Effector CD4-positive, alpha-beta T cell (primary cell): ENCODE measurements at places on chromosomes 11 and 22.

GRCh38 chr11:111797145-111797581 lies 31.0 kb upstream of the PPP2R1B start:
- DNase-seq, result no peak

GRCh38 chr11:34909955-34910354 lies 6.2 kb downstream of the APIP start:
- no peak for DNase-seq

DNA sequence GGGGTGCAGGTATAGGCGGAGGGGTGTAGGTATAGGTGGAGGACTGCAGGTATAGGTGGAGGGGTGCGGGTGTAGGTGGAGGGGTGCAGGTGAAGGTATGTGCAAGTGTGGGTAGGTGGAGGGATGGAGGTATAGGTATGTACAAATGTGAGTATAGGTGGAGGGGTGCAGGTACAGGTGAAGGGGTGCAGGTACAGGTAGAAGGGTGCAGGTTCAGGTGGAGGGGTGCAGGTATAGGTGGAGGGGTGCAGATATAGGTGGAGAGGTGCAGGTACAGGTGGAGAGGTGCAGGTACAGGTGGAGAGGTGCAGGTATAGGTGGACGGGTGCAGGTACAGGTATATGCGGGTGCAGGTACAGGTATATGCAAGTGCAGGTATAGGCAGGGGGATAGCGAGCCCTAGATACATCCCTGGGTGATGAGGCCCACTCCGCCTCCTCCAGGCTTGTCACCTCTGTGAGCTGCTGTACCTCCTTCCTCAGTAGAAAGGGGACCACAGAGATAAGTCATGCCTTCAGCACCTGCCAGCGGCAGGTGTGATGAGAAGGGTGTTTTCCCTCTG lies 17.2 kb downstream of the LINC01488 start:
- no peak for DNase-seq

- DNase-seq, result no peak
Observed at GRCh38 chr11:86675017-86675416, 2.6 kb upstream of the ME3 start.

DNA sequence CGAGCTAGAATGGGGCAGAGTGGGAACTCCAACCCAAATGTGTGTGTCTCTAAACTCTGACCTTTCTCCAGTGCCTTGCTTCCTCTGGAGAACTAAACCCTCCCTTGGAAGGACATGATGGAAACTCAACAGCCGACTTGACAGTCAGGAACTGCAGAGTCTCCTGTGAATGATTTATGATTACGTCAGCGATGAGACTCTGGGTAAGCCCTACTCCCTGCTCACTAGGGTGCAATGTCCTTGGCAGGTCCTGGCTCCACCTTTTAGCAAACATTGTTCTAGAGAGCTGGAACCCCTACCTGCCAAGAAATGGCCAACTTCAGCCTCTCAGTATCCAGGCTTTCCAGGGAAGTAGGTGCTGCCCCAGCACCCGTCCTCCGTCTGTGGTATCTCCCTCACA lies 96.1 kb upstream of the CD82 start:
- DNase-seq, result no peak

- no peak for DNase-seq
Observed at GRCh38 chr22:32281072-32281471, 25.9 kb upstream of the SLC5A4 start.

DNA sequence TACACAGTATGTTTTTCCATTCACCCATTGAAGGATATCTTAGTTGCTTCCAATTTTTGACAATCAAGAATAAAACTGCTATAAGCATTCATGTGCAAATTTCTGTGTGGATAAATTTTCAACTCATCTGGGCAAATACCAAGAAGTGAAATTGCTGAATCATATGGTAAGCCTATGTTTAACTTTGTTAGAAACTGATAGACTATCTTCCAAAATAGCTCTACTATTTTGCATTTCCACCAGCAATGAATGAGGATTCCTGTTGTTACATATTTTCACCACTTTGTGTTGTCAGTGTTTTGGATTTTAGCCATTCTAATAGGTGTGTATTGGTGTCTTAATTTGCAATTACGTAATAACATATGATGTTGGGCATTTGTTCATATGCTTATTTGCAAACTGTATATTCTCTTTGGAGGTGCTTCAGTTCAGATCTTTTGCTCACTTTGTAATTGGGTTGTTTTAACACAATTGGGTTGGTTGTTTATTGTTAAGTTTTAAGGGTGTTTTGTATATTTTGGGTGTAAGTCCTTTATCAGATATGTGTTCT lies 49.2 kb upstream of the FAM181B start:
- DNase-seq, result no peak

DNA sequence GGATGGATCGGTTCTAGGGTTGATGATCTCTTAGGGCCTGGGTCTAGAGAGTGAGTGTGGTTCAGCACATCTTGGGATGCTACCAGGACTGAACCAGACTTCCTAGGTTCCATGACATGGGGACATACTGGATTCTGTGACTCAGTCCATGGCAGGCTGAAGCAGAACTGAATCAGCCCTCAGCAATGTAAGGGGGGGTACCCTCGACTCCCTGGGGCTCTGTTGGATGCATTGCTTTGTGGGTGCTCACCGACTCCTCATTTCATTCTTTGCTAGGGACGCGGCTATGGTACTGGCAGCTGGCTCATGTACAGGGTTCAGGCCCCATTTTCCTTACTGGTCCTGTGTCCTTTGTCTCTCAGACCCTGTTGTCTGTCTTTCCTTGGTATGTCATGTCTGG lies 733 bp upstream of the GRAMD1B start:
- no peak for DNase-seq

GRCh38 chr11:2898366-2899079 lies 12.9 kb upstream of the CDKN1C start:
- DNase-seq, result peak; percentile 44

GRCh38 chr11:63687845-63688244 lies 6.5 kb downstream of the RTN3 start:
- no peak for DNase-seq

GRCh38 chr11:96180341-96180740 lies 162.7 kb downstream of the MAML2 start:
- no peak for DNase-seq

GRCh38 chr22:50283821-50284220 lies 13.6 kb upstream of the MAPK11 start:
- DNase-seq, result no peak

DNA sequence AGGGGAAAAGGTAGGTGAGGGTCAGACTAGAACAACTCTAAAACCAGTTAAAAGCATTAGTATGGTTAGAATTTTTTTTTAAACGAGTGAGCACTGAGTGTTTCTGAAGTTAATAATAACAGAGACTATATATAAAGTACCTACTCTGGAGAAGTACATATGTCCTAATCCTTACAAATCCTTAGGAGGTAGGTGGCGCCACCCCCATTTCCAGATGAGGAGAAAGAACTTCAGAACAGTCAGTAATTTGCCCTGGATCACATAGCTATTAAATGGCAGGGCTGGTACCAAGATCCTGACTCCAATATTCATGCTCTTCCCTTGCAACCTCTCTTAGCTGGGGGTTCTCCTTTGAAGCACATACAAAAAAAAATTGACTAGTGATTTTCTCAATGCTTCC lies 80.5 kb downstream of the CLPB start:
- DNase-seq, result no peak

GRCh38 chr11:14641801-14642200 lies 1.8 kb upstream of the PDE3B start:
- no peak for DNase-seq

DNA sequence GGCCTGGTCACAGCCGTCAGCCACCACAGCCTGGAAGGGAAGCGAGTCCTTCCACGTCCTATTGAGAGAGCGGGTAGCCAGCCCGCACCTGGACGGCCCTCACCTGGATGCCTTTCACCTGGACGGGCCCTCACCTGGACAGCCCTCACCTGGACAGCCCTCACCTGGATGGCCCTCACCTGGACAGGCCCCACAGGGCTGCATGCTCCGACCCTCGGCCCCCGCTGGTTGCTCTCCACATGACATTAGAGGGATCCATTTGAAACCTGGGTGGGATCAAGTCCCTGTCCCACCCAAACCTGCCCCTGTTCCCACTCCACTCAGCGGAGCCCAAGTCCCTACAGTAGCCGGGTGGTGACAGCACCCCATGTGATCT lies 3.7 kb downstream of the C1QTNF6 start:
- DNase-seq, result no peak

GRCh38 chr11:131025421-131026125 lies 109.3 kb upstream of the SNX19 start:
- no peak for DNase-seq

DNA sequence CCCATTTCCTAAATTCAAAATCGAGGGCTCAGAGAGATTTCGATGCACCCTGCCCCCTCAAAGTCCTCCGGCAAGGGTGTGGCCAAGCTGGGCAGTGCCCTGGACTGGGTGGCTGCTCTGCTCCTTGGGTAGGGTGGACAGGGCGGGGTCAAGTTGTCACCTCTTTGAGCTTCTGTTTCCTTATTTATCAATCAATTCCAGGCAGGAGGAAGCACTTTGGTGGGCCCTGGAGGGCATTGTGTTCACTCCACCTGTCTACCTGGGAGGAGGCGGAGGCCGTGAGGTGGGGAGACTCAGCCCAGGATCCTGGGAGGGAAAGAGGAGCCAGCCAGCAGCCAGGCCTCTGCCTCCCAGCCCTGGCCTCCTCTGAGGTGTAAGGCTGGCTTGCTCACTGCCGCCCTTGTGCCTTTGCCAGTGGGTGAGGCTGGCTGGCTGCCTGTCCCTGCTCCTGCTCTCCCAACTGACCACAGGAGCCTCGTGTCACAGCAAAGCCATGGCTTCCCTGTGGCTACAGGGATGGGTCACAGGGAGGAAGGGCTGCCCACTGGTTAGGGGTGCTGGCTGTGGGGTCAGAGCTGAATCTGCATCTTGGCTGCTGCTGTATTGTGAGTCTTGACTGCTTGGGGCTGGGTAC lies 25.5 kb upstream of the SHISAL1 start:
- no peak for DNase-seq

GRCh38 chr11:57728829-57729228 lies 12.5 kb upstream of the SELENOH start:
- no peak for DNase-seq

GRCh38 chr11:111406589-111406988 lies 27.5 kb upstream of the POU2AF1 start:
- DNase-seq, result no peak

DNA sequence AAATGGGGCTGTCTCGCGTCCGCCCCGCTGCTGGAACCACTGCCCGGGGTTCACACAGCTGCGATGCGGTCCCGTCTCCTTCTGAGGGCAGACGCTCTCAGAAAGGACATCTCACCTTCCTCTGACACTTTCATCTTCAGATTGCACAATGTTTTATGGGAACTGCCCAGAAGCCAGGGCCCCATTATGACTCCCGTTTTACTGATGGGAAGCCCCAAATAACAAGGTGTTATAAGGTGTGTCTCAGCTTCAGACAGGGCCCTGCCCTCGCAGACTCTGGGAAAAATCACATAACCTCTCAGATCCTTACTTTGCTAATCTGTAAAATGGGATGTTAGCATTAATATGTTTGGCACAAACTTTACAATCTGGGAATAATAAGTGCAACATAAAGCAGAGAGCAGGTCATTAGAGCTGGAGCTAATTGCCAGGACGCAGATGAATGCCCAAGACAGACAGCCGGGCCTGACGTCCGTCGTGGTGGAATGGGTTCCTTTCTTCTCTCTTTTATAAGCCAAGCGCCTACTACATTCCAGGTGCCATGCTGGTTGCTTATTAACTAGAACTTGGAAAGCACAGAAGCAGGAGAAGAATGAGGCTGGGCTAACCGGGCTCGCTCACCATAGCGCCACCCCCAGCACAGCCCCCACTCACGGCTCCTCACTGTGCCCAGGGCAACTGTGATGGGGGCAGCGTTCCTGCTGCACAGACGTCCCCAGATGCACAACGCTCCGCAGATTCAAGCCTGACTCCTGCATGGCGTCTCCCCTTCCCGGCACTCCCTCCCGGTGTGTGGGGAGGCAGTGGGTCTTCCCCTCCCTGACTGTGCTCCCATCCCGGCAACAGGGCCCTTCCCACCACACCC lies 43.8 kb downstream of the TRMU start:
- no peak for DNase-seq

- DNase-seq, result no peak
Observed at GRCh38 chr11:115718106-115718505, 213.9 kb upstream of the CADM1 start.

GRCh38 chr11:120952461-120953434 lies 71.2 kb upstream of the TBCEL start:
- DNase-seq, result peak; percentile 14

- no peak for DNase-seq
Observed at GRCh38 chr11:20258376-20258895, 98.2 kb upstream of the DBX1 start.

DNA sequence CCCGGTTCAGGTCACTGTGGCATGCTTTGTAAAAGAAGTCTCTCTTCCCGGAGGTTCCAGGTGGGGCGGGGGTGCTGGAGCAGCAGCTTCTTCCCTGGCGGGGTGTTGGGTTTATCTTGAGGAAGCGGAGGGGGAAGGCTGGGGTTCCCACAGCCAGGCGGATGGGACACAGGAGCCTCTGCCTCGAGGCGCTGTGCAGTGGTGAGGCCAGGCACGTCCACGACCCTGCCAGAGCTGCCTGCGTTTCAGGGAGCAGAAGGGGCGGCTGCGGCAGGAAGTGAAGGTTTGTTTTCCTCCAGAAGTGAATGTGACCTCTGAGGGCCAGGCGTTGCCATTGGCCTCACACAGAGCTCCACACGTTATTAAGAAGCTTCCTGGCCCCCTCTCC lies 20.1 kb upstream of the ADORA2A start:
- DNase-seq, result no peak

DNA sequence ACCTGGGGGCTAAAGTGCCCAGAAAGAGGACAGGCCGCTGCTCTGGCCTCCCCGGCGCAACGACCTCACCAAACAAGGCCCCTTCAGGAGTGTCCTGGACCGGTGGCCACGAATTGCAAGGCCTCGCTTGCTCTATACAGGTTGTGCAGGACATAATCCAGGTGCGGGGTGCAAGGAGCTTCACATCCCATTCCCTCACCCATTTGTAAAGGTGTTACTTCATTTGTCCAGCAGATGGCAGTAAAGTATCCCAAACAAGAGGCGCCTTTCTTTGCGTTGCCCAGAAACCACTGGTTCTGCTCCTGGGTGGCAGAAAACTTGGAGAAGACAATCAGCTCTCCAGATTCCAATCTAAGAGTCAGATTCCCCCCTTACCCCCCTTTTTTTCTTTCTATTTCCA lies 35.9 kb upstream of the PRDM11 start:
- peak; percentile 34 for DNase-seq

DNA sequence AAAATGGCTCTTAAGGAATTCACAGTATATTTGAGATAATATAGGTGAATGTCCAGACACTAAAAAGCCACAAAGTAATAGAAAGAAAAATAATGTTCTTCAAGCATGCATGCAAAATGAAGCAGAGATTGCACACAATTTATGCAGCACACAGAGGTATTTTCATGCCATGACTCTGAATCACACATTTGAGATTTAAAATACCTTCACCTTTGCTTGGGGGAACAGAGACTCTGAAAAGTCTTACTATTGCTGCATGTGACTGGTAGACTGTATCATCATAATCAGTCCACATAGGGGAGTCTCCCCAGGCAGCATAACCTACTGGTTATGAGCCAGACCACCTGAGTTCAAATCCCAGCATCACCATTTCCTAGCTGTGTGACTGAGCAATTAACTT lies 96.2 kb downstream of the RCN1 start:
- DNase-seq, result no peak

- DNase-seq, result no peak
Observed at GRCh38 chr11:111549196-111549868, 8.8 kb downstream of the LAYN start.

GRCh38 chr11:130416530-130416882 lies 11.9 kb downstream of the ADAMTS8 start:
- no peak for DNase-seq
